ENCODE measurements at places on chromosomes 6 and 20.

- DNase-seq: peak; percentile 64
These were observed 182.7 kb upstream of the CCN2 start for GRCh38 chr6:132133736-132134445.

GRCh38 chr6:20197251-20197650 lies 15.0 kb downstream of the MBOAT1 start:
- DNase-seq: no peak

GRCh38 chr20:575230-575629 lies 31.6 kb upstream of the CSNK2A1 start:
- DNase-seq: no peak

- DNase-seq: no peak
These were observed 1046.7 kb upstream of the MAP3K7 start for GRCh38 chr6:91633374-91634111.

- no peak for DNase-seq
These were observed 379.1 kb downstream of the TENT5A start for GRCh38 chr6:81373414-81373813.

DNA sequence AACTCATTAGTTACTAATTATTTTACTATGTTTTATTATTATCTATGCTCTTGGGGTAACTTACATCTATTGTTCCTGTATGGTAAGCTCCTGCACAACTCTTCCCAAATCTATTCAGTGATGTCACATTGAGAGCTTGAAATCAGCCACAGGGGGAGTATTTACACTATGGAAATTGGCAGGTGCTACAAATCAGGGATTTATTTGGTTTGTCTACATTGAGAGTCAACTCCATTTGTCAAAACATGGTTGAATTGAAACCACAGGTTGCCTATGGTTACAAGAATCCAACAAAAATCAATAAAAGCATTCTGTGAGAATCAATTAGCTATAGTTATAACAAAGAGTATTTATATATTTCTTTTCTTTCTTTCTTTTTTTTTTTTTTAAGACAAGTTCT lies 3.9 kb upstream of the FITM2 start:
- no peak for DNase-seq

GRCh38 chr20:57243480-57244220 lies 22.8 kb downstream of the BMP7 start:
- DNase-seq: no peak

- DNase-seq: peak; percentile 97
These were observed 89.4 kb downstream of the PDE10A start for GRCh38 chr6:165573671-165574070.

- DNase-seq: no peak
These were observed 6.2 kb upstream of the LMBRD1 start for GRCh38 chr6:69802995-69803394.

GRCh38 chr6:89024456-89024855 lies 56.1 kb upstream of the PNRC1 start:
- DNase-seq: no peak

GRCh38 chr20:48789781-48790472 lies 37.9 kb downstream of the PREX1 start:
- no peak for DNase-seq

All from choroid plexus epithelial cell (primary cell).